ENCODE measurements at places on chromosomes 2 and 18. TPM values are rescaled to one million over a fixed set of nuclear protein-coding genes. Genes with fewer than 3 reads are reported as not detected.

The SCTR gene
- not detected for total RNA-seq

The KIAA1328 gene
- 5.4 TPM for total RNA-seq

The KIF5C gene
- 0.13 TPM for total RNA-seq

The SPEG gene
- total RNA-seq: 11.1 TPM

The ALPG gene
- not detected for total RNA-seq

The PDCD1 gene
- total RNA-seq: not detected

The LRATD1 gene
- 0.26 TPM for total RNA-seq

The SLC23A3 gene
- total RNA-seq: 1.6 TPM

The IMPACT gene
- total RNA-seq: 25.4 TPM

The DHX57 gene
- total RNA-seq: 26.6 TPM

The ALKAL2 gene
- total RNA-seq: not detected

The POTEI gene
- not detected for total RNA-seq

The PREB gene
- 40.1 TPM for total RNA-seq

The ABHD1 gene
- total RNA-seq: not detected

The APCDD1 gene
- total RNA-seq: 4.4 TPM

Data from aortic smooth muscle cell (primary cell).